Fibroblast of skin of left biceps (primary cell): ENCODE measurements at places on chromosomes 7 and 10.

- DNase-seq, result no peak
Observed at GRCh38 chr10:62052276-62052675, 150.8 kb downstream of the ARID5B start.

DNA sequence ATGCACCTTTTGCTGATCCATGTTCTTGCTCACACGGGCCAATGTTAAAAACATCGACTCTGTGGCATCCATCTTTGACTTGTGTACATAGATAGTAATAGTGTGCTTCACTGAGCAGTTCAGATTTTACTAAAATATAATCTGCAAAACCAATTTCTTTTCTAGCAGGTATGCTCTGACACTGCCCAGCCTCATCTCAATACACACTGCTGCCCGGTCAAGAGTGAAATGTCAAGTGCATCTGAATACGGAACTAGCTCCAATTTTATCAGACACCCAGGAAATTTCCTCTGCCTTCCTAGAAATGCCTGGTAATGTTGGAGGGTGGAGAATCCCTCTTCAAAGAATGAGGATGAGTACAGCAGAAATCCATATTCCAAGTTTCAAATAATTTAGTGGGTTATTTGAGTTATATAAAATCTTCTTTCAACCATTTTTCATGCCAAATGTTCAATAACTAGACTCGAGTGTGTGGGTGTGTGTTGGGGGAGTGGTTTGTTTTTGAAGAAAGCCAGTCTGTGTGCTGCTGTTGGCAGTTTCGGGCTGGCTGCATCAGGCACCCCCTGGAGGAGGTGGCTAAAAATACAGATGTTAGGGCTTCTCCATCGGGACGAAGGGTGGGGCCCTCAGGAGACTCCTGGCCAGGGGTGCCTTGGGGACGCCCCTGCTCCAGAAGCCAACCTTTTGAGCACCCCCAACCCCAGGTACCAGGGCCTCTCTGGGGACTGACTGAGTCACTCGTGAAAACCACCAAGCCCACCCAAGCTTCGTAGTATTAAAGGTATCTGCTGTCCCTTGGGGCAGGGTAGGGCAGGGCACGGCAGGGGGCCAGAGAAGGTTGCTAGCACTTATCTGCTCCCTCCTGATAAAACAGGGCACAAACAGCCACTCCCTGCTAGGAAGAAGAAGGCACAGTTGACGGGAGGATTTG lies 15.4 kb downstream of the CTBP2 start:
- DNase-seq, result no peak

DNA sequence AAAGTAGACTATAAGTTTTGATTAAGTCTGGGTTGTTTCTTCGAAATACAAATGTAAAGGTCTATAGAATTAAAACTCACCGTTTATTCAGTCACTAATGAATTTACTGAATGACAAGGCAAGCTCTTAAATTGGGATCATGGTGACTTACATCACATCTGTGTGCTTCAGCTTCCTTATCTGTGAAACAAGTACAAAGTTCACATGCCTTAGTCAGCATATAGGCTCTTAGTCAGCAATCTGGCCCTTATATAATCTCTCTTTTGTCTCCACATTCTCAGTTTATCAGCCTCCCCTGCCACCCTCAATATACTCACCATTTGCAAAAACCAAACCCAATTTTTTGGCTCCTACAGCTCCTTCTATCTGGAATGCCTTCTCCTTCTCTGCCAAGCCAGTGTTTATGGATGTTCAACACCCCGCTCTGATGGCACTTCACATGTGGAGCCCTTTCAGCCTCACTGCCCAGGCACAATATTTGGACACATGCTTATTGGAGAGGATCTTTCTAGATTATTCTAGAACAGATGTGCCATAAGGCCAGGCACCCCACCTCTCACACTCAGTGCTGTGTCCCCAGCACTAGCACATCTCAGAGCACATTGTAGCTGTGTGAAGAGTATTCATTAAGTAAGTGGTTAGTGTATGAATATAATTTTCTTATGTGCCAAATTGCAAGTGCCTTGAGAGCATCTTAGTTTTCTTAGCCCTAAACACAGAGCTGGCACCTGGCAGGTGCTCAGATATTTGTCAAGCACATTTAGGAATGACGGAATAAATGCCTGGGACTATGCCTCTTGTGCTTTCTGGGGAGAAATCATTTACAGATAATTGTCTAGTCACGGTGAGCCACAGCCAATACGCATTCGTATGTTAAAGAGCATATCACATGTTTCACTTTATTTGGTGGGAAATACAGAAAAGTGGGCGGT lies 9.8 kb upstream of the LAMB1 start:
- DNase-seq, result no peak

GRCh38 chr10:71333129-71333887 lies 14.2 kb downstream of the SLC29A3 start:
- DNase-seq, result no peak

DNA sequence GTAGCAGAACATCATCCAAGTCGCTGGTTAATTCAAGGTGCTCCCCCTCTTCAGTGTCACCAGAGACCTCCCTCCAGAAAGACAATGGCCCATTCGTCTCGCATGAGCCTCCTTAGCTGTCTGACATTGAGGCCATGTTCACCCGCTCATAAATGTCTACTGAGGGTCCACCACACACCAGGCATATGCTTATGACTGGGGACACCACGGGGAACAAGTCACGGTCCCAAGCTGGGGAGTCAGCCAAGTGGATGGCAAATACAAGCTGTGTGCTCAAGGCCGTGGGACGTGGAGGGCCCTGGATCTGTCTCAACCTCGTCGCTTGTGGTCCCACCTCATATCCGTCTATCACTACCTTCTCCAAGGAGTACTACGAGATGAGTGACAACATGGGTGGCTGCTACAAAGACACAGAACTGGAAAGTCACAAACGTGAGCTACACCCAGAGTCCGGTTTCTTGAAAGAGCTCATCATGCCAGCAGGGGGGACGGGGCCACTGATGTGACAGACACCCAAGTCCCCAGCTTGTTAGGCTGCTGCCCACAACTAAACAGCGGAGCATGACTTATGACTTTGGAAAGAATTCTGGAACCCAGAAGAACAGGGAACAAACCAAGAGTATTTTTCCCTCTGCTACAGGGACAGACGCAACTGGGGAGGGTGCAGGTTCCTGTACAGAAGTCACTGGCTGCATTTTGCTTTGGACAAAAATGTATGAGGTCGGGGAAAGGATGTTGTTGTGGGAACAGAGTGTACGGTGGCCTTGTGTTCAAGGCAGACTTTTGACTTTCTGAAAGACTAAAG lies 189.6 kb downstream of the COBL start:
- DNase-seq, result no peak

GRCh38 chr10:44357023-44357540 lies 27.8 kb downstream of the CXCL12 start:
- DNase-seq, result no peak

DNA sequence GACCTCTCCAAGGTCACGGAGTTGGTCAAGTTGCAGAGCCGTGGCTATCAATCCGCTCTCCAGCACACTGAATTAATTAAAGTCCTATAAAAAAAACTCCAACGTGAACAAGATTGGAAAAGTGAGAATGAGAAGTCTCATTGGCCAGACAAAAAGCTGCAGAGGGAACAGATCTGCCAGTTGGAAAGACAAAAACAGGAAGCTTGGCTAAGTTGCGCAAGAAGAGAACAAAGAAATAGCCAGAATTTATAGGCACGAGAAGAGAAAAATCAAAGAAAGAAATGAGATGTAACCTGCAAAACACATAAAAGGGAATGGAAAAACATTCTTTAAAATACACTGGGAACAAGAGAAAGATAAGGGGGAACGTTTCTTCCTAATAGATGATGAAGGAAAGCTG lies 45.7 kb upstream of the CRTAC1 start:
- DNase-seq, result no peak

DNA sequence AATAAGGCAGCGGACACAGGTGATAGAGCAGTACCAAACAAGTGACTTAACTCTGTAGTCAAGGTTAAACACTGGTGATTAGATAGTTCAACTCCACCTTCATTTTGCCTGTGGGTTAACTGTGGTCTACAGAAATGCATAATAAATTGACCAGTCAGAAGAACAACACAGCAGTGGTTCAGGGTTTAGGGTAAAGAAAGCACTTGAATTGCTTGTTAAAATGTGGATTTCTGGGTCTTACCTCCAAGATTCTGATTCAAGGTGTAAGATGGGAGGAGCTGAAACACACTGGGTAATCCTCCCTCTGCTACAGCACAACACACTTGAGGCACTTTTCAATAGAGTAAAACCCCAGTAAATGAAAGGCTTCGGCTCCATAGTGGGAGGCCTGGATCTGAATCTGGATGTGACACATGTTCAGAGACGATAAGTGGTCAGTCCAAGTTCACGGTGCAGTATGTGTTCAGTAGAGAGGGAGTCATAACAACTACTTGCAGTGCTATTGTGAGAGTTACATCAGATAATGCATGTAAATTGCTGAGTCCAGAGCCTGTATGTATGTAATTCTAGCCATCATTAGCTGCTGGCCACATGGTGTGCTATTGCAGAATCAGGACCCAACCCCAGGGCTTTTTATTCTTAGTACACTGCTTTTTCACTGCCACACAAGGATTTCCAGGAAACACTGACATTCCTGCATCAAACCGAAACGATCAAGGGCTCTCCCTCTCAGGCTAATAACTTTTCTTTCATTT lies 141.7 kb downstream of the SORCS1 start:
- DNase-seq, result no peak

- no peak for DNase-seq
Observed at GRCh38 chr10:59808896-59809643, 55.8 kb upstream of the MRLN start.

DNA sequence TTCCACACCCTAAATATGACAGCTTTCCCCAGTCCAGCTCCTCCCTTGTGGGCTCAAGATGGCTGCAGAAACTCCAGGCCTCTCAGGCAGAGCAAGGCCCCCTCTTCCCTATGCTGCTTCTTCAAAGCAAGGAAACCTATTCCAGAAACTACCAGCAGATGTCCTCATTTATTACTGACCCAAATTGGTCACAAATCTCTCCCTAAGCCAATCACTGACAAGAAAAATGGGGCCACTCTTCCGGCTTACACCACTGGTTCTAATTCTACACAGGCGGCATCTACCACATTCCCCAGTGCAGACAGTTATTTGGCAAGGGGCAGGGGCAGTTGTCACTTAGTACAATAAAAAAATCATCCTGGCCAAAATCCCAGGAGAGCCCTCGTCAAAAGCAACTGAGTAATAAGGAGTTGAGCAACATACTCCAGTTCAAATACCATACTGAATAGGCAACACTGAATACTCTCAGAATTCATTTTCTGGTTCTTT lies 150.4 kb downstream of the SFMBT2 start:
- DNase-seq, result peak; percentile 96

DNA sequence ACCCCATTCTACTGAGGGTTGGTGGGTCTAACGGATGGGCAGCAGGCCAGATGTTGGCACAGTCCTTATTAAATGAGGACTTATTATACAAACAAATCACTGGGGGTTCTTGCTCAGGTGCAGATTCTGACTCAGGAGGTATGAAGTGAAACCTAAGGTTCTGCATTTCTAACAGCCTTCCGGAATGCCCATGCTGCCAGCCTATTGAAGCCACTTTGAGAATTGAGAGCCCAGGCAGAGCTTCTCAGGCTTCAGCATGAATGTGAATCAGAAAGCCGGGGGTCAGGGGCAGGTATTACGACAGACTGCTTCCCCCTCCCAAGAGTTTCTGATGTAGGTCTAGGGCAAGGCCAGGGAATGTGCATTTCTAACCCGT lies 34.1 kb upstream of the NPFFR1 start:
- DNase-seq, result no peak

DNA sequence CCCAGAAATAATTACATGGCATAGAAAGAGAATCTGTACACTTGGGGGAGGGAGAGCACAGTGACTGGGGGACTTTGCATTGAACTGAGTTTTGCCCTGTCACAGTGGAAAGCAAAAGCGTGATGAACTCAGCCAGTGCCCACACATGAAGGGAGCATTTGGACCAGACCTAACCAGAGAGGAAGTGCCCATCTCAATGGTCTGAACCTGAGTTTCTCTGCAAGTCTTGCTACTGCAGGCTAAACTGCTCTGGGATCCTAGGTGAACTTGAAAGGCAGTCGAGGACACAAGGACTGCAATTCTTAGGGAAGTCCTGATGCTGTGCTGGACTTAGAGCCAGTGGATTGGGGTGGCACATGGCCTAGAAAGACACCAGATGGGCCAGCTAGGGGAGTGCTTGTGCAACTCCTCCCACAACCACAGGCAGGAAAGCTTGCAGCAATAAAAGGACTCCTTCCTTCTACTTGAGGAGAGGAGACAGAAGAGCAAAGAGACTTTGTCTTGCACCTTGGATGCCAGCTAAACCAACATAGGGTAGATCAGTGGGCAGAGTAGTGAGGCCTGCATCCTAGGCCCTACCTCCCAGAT lies 259.0 kb downstream of the GRM8 start:
- no peak for DNase-seq

GRCh38 chr7:50559881-50560280 lies 5.3 kb downstream of the DDC start:
- no peak for DNase-seq

DNA sequence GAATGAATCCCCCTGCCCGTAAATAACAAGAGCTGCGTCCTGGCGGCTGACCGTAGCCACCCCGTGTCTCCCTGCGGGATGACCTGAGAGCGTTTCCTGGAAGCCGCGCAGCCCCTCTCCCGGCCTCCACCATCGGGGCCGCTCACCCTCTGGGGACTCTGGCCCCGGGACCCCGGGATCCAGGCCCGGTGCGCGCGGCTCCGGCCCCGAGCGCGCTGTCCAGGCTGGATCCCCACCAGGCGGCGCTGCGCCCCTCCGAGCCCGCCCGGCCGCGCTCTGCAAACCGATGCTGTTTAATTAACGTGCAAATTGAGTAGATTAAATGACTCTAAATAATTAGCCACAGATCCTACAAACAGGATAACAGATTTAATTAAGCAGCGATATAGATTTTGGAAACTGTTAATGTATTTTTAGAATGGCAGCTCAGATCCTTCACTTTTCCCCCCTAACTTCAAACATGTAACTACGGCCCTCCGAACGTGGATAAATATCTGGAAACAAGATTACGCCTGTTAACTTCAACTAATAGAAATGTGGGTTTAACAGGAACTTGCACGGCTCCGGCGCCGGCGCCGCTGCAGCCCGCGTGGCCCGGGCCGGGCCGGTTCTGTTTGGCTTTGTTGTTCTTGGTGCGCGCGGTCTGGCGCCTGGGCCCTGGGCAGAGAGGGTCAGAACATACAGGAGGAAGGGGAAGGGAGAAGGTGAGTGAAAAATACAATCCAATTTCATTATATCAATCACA lies 7.1 kb upstream of the UNCX start:
- no peak for DNase-seq

- DNase-seq, result no peak
Observed at GRCh38 chr7:131655447-131655846, 99.0 kb upstream of the PODXL start.

DNA sequence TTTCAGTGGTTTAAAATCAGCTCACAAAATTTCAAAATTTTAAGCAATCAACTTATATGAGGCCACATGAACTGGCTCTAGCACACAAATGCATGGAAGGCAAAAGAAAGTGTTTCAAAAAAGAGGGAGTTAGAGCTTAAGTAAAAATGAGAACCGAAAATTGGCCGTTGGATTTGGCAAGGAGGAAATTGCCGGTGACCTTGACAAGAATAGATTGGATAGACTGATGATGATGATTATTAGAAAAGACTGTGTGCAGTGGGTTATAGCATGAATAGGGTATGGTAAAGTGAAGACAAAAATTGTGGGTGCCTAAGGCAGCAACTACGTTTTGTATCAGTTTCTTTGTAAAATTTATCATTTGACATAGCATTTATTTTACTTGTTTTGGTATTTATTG lies 175.7 kb downstream of the SEMA3D start:
- no peak for DNase-seq
